ENCODE measurements at places on chromosomes 7 and 10.

- DNase-seq = no peak
These were observed 97.2 kb downstream of the PRKAG2 start for GRCh38 chr7:151779678-151780077.

GRCh38 chr7:92758796-92759431 lies 77.5 kb downstream of the CDK6 start:
- no peak for DNase-seq

GRCh38 chr7:130356876-130357611 lies 12.4 kb downstream of the CPA5 start:
- DNase-seq = no peak

DNA sequence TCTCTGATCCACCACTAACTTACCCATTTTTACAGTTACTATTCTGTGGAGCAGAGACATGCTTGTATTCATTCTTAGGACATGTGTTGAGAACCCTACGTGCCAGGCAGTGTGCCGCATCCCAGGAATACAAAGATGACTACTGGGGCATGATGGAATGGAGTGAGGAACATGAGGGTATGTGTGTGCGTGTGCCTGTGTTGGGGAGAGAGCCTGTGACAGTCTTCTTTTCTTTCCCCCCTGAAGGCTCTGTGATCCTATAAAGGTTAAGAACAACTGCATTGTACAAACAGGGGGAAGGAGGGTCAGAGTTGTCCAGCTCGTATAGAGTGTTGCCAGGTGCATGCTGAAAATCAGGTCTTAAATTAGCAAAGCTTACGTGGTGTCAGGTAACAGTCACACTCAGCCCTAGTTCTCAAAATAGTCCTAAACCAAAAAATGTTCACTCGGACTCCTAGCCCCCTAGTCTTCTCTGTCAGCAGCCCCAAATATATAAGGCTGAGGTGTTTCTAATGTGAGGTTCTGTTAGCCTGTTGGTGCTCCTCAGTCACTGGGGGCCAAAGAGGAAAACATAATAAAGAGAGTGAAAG lies 161.9 kb downstream of the CELF2 start:
- DNase-seq = no peak

GRCh38 chr10:32139223-32140073 lies 83.2 kb upstream of the KIF5B start:
- DNase-seq = no peak

DNA sequence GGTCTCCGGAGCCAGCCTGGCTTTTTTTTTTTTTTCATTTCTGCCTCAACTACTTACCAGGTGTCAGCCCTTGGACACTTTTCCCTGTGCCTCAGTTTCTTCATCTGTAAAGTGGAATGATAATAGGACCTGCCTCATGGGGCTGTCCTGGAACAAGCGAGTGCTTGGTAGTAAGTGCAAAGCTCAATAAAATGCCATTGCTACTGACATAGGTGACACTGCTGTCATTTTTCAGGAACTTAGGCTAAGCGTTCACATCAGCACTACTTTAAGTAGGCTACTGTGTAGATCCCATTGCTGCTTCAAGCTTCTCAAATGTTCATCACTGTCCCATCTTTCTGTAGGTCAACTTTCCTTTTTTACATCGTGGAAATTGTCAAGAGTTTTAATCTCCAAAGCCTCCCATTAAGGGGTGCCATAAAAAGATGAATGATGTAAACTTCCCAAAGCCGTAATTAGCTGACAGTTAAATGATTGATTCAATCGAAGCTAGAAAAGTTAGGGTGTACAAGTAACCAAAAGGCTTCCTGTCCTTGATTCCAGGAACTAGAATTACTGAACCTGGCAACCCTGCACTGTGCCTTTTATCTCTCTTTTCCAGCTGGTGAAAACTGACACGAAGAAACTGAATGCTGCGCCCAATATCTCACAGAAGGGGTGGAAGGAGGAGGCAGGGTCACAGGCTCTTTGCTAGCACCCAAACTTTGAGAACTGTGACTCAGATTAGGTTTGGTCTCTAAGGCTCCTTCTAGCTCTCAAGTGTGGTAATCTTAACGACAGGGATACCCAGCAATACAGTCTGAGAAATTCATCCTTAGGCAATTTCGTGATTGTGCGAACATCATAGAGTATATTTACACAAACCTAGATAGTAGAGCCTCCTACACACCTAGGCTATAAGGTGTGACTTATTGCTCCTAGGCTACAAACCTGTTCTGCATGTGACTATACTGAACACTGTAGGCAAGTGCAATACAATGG lies 861 bp upstream of the USP6NL start:
- no peak for DNase-seq

- DNase-seq = no peak
These were observed 674.8 kb downstream of the KCNMA1 start for GRCh38 chr10:76962851-76963250.

GRCh38 chr7:110856704-110857103 lies 234.2 kb upstream of the LRRN3 start:
- DNase-seq = no peak

DNA sequence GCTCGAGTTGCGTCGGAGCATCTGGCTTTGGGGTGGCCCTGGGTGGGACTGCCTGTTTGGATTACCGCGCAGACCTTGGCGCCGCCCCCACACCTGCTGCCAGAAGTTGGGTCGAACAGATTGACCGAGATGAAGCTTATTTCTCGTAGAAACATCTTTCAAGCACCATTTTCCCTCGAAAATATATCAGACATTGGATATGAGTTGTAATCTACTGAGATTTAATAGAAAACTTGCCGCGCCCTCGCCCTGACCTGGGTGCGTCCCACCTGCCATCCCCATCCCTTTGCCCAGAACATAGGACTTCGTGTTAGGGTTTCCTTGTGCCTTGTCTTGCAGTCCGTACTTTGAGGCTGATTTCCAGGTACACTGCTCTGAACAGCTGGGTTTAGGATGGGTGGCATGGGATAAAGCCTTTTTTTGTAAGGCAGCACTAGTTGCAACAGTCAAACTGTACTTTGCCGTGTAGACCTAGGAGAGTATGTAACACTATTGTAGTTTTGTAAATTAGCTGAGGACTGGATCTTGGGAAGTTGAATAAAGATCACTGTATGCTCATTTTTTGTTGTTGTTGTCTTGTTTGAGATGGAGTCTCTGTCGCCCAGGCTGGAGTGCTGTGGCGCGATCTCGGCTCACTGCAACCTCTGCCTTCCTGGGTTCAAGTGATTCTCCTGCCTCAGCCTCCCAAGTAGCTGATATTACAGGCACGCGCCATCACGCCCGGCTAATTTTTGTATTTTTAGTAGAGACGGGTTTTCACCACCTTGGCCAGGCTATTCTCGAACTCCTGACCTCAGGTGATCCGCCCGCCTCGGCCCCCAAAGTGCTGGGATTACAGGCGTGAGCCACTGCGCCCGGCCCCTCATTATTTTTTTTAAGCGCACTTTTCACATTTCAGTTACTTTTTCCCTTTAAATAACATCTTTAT lies 978 bp downstream of the OGDH start:
- no peak for DNase-seq

DNA sequence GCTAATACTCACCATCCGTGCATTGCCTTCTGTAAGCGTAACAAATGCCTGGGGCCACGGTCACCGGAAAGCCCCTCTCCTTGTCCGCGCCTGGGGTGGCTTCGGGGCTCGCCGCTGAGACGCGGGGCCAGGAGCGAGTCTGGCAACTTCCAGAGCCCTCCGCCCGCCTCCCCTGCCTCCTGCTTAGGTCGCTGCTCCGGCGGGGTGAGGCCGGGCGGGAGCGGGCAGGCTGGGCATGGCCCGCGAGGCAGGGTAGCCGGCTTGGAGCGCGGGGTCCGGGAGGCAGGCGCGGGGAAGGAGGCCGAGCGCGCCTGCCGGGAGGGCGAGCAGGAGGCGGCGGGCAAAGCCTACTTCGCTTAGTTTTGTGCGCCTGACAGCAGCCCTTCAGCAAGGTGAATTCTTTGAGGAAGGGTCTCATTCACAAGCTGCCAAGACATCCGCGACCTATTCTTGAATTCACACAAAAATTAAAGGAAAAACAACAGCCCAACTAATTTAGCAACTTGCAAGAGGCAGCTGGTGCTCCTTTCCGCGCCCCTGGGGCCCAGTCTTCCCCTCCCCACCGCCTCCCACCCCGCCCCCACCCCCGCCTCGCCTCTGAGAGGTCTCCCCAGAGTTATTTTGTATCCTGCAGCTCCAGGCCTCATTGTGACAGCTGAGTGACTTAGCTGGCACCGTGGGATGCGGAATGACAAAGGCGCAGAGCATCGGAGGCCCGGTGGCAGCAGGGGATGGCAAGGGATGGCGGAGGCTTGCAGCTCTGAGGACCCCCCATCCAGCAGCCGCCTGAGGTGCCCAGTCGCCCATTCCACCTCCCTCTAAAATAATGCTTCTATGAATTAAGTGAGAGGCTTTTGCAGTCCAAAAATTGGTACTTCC lies 12.8 kb upstream of the KAT6B start:
- DNase-seq = no peak

DNA sequence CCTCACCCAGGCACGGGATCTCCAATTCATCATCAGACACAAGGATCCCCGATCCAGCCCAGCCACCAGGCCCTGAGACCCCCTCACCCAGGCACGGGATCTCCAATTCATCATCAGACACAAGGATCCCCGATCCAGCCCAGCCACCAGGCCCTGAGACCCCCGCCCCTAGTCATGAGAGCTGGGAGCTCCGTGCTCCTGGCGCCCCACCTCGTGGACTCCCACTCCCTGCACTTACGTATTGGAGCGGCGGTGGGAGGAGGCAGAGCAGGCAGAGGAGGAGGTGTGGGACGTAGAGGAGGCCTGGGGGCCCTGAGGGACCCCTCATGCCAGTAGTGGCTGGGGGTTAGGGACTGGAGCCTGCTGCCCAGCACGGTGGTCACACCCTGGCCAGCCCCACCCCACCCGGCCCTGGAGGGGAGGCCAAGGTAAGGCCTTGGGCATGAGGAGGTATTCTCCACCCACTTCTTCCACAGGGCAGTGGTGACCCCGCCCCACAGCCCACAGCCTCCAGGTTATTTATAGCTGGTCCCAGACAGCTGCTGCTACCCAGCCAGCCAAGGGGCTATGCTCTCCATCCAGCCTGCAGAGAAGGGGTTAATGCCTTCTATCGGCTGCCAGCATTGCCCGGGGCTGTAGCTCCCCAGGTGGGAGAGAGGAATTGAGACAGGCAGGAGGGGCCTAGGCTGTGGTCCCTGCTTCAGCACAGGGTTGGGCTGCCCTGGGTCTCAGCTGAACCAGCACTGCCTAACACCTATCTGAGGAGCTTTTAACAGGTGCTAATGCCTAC lies 17.6 kb upstream of the CRHR2 start:
- no peak for DNase-seq

DNA sequence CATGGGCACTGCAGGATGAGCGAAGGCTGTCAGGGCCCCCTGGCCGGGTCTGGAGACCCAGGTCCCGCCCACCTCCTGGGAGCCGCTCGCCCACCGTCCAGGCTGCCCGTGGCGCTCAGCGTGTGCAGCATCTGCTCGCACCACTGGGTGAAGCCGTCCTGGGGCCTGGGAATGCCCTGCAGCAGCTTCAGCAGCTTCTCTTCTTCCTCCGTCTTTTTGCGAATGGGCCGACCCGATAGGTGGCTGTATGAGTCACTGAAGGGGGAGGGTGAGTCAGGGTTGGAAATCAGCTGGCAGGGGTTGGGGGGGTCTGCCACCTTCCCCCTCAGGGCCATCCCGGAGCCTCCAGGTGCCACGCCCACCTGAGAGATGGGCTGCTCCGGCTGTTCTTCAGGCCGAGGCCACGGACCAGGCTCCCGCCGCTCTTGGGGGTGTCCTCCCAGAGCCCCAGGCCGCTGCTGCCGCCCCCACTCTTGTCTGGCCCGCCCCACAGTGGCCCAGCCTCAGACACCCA lies 8.7 kb downstream of the GNB2 start:
- DNase-seq = no peak

DNA sequence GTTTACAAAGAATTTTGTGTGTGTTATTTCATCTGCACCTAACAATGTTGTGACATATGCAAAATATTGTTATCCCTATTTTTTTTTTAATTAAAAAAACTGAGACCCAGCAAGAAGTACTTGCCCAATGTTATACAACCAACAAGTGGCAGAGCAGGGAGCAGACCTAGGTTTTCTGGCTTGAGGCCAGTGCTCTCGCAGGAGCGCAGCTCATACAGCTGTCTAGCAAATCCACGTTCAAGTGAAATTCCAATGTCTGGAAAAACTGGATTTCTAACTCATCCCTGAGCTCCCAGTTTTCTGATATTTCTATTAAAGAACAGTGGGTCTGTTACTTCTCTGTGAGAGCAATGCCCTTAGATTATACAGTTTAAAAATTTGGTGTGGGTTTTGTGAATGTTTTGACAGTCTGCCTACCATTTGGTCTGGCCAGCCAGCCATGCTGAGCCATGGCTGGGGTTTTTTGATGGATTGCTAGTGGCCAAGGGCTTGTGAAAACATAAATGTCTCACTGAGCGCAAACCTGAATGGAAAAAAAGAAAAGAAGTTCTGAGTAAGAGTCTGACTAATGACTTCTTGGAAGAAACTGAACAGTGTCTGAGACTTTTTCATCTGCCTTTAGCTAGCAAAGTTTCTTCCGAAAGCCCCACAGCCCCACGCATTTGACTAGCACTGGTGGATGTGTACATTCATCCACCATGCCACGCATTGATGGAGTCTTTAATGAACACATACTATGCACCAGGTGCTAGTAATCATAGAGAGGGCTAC lies 15.4 kb upstream of the PRF1 start:
- peak; percentile 37 for DNase-seq

- DNase-seq = no peak
These were observed 547.1 kb upstream of the ANKRD30A start for GRCh38 chr10:36578306-36578705.

DNA sequence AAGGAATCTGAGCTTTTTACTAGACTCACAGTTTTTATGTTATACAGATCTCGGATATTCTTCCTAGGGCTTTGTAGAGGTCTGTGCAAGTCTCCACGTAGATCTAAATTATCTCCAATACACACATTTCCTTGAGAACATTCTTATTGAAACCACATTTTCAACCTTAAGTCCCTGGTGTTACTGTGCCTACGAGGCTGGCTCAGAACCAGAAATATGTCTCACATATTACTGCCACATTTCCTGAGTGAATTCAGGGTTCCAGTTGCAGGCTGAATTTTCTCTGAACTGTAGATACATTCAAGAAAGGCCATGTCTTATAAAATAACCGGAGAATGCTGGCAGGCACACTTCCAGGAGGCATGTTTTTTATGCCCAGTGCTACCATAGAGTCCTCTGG lies 46.5 kb downstream of the INHBA start:
- DNase-seq = no peak

Measured in T-helper 1 cell (primary cell).